Naive thymus-derived CD8-positive, alpha-beta T cell (primary cell): ENCODE measurements at places on chromosomes 7 and 10.

DNA sequence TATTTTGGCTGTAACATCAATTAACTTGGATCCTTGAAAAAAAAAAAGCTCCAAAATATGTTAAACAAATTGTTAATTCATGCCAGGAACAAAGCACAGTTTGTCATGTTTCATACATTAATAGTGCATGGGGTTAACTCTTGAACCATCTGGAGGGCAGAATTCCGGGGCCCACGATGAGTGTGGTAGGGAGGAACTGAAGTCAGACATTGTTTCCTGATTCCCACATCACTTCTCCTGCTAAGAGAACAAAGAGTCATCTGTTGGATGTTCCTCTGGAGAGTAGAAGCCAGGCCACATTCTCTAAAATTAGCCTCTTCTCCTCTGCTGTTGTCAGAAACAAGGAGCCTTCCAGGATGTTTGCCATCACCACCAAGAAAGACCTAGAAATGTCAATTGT is 54.6 kb downstream of the TMEM178B start:
- H3K27me3 ChIP-seq = peaks cover 16% of the 10 kb centered on the region
- no peak overlapping the region for H3K4me3 ChIP-seq
- no peak overlapping the region for H3K27ac ChIP-seq
- H3K4me1 ChIP-seq = no peaks in the 10 kb centered on the region
- H3K36me3 ChIP-seq = no peaks in the 10 kb centered on the region

- DNase-seq = no peak
- H3K27me3 ChIP-seq = peaks cover 5% of the 10 kb centered on the region
- H3K36me3 ChIP-seq = peaks cover 4% of the 10 kb centered on the region
- H3K27ac ChIP-seq = no peak overlapping the region
- H3K4me3 ChIP-seq = no peak overlapping the region
These were observed 41.9 kb downstream of the PDGFA start for GRCh38 chr7:477626-478220.

- H3K27me3 ChIP-seq = peaks cover 13% of the 10 kb centered on the region
- H3K4me1 ChIP-seq = no peaks in the 10 kb centered on the region
- no peak within 1 kb of the TSS for H3K27ac ChIP-seq
- H3K4me3 ChIP-seq = no peak within 1 kb of the TSS
- H3K36me3 ChIP-seq = no peaks in the 10 kb centered on the region
These were observed at the start of gene MRLN for GRCh38 chr10:59753267-59753666. MRLN (minus strand) TSS chr10:59753455.

DNA sequence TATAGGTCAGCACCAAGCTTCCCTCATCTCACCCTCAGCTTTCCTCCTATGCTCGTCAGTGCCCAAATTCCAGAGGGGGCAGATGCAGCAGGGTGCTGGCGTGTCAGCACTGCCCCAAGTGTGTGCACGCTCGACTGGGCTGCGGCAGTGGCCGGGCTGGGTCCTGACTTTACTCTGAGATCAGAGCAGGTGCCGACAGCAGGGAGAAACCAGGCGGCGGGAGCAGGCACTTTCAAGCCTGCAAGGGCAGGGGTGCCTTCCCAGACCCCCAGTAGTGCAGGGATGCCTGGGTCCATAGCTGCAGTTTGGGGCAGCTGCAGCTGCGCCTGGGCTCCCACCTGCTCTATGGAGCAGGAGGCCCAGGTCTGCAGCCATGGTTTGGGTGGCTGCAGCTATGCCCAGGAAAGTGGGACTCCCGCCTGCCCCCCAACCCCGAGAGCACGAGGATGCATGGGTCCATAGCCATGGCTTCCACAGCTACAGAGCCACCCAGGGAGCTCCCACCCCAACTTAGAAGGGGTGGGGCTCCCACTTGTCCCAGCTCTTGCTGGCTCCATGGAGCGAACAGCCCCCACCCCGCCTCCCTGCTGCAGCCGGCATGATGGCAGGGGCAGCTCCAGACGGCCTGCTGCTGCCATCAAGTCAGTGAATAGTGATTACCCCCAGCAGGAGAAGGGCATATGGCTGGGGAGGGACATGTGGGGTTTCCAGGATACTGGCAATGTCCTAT is 199.2 kb upstream of the KMT2E start:
- H3K27me3 ChIP-seq = peaks cover 11% of the 10 kb centered on the region
- H3K4me1 ChIP-seq = peaks cover 7% of the 10 kb centered on the region
- H3K27ac ChIP-seq = no peak overlapping the region
- H3K36me3 ChIP-seq = no peaks in the 10 kb centered on the region

DNA sequence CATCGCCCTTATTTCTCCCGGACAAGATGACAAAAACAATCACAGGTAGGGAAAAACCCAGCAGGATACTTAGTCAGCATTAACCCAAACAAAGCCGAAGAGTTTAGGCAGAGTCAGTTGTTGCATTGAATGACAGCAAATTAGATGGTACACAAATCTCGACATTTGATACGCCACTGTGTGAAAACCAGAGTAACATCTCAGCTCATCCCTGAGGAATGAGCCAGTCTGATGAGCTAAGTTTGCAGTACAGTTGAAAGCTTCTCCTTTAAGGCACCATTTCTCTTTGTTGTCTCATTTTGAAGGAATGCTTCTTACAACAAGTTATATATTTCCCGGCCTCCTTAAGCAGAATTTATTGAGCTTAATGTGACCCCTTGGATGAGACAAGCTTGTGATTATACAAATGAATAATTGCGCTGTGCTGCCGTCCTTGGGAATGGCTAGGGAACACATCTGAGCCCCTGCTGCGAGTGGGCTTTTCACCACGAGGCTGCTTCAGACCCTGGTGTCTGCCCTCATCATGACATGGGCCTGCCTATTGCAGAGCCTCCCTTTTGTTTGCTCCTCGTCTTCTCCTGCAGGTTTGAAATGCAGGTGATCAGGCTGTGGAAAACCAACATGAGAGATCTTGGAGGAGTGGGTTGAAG is 137.3 kb downstream of the CELF2 start:
- H3K4me1 ChIP-seq = peaks cover 94% of the 10 kb centered on the region
- no peaks in the 10 kb centered on the region for H3K27me3 ChIP-seq
- no peaks in the 10 kb centered on the region for H3K36me3 ChIP-seq

DNA sequence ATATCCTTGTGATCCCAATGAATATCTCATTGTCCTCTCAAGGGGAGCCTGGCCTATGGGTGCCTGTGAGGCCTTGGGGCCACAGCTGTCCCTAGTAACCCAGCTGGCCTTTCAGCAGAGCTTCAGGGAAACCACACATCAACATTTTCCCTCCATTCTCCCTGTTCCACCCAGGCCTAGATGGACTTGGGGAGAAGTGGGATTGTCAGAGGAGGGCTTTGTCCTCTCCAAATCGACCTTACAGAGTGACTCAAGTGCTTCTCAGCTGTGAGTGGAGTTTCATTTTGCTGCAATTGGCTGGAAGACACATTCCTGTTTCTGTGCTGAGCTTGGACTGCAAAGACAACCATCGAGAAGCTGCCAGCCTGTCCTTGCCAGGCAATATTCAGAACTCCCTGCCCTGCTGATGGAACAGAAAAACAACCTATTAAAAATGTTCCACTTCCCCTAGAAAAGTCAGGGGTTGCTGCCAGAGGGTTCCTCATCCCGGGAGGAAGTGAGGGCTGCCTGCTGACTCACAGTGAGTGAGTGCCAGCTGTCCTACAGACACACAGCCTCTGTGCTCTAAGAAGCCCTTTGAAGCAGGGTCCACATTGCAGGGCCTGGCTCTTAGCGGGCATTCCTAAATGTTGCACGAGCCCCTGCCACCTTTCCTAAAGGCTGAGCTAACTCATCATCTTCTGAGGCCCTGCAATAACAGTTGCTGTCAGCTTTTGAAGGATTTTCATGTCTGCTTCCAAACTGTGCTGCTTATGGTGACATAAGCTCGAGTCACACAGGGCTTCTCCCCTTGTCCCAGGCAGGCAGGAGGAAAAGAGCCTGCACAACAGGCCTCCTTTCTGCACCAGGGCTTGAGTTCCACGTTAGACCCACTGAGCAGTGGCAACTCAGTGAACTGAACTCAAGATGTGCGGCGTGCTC is 20.5 kb downstream of the STRA8 start:
- H3K36me3 ChIP-seq = no peaks in the 10 kb centered on the region
- no peak overlapping the region for H3K4me3 ChIP-seq
- no peak for DNase-seq
- no peaks in the 10 kb centered on the region for H3K4me1 ChIP-seq

GRCh38 chr10:88070080-88070880 is 206.9 kb downstream of the PTEN start:
- no peak for DNase-seq
- peak overlapping the region; percentile 57 for H3K27ac ChIP-seq
- H3K4me3 ChIP-seq = no peak overlapping the region
- no peaks in the 10 kb centered on the region for H3K36me3 ChIP-seq
- H3K27me3 ChIP-seq = no peaks in the 10 kb centered on the region

GRCh38 chr10:20200758-20201157 is 384.5 kb downstream of the PLXDC2 start:
- no peaks in the 10 kb centered on the region for H3K27me3 ChIP-seq
- no peaks in the 10 kb centered on the region for H3K4me1 ChIP-seq
- H3K4me3 ChIP-seq = no peak overlapping the region
- no peak overlapping the region for H3K27ac ChIP-seq

- no peak overlapping the region for H3K27ac ChIP-seq
- DNase-seq = no peak
- peaks cover 24% of the 10 kb centered on the region for H3K36me3 ChIP-seq
- no peak overlapping the region for H3K4me3 ChIP-seq
- peaks cover 72% of the 10 kb centered on the region for H3K4me1 ChIP-seq
These were observed 3.6 kb downstream of the GNA12 start for GRCh38 chr7:2840458-2840857.

- H3K36me3 ChIP-seq = no peaks in the 10 kb centered on the region
- H3K4me1 ChIP-seq = peaks cover 2% of the 10 kb centered on the region
- H3K27me3 ChIP-seq = peaks cover 45% of the 10 kb centered on the region
- peak overlapping the region; percentile 7 for H3K4me3 ChIP-seq
- H3K27ac ChIP-seq = peak overlapping the region; percentile 81
- DNase-seq = no peak
These were observed 21.3 kb upstream of the EVX1 start for GRCh38 chr7:27221201-27221797.

GRCh38 chr7:1548438-1548831 is 7.6 kb downstream of the TMEM184A start:
- DNase-seq = no peak
- H3K27me3 ChIP-seq = no peaks in the 10 kb centered on the region
- H3K27ac ChIP-seq = no peak overlapping the region
- H3K4me3 ChIP-seq = no peak overlapping the region
- H3K4me1 ChIP-seq = peaks cover 8% of the 10 kb centered on the region

- no peaks in the 10 kb centered on the region for H3K27me3 ChIP-seq
- peak overlapping the region; percentile 87 for H3K4me3 ChIP-seq
- H3K27ac ChIP-seq = peak overlapping the region; percentile 86
- peak; percentile 54 for DNase-seq
These were observed 19.2 kb upstream of the SMO start for GRCh38 chr7:129169171-129169671.

GRCh38 chr10:114397651-114398145 is 6.6 kb downstream of the AFAP1L2 start:
- peaks cover 8% of the 10 kb centered on the region for H3K4me1 ChIP-seq
- no peak for DNase-seq
- H3K4me3 ChIP-seq = no peak overlapping the region
- H3K36me3 ChIP-seq = no peaks in the 10 kb centered on the region
- peaks cover 47% of the 10 kb centered on the region for H3K27me3 ChIP-seq
- H3K27ac ChIP-seq = no peak overlapping the region

DNA sequence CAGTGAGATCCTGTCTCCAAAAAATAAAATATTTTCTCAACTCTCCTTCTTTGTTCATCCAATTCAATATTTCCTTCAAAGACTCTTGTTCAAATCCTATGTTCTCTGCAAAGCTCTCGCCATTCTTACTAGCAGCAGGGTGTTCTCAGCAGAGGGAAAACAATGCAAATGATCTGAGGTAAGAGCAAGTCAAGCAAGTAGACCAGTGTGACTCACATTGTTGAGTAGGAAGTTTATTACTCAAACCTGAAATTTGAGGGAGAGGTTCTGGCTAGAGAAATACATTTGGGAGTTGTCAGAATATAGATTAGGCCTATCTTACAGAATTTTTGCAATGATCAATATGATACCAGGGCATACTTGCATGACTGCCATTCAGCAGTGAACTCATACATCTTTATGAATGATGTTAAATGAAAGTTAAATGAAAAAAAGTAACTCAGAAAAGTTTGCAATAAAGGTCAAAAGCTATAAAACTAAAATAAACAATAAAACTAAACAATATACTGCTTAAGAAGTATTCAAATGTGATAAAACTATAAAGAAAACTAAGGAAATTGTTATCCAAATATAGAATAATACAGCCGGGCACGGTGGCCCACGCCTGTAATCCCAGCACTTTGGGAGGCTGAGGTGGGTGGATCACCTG is 5.8 kb downstream of the IDE start:
- H3K36me3 ChIP-seq = peaks cover 25% of the 10 kb centered on the region
- H3K27ac ChIP-seq = no peak overlapping the region
- peaks cover 47% of the 10 kb centered on the region for H3K4me1 ChIP-seq
- H3K27me3 ChIP-seq = no peaks in the 10 kb centered on the region

GRCh38 chr7:39605087-39605486 is 18.3 kb upstream of the RALA start:
- no peak overlapping the region for H3K4me3 ChIP-seq
- DNase-seq = no peak
- no peak overlapping the region for H3K27ac ChIP-seq

- no peaks in the 10 kb centered on the region for H3K36me3 ChIP-seq
- no peak overlapping the region for H3K4me3 ChIP-seq
- no peaks in the 10 kb centered on the region for H3K4me1 ChIP-seq
These were observed 125.7 kb downstream of the TSPAN12 start for GRCh38 chr7:120732256-120732655.

- H3K36me3 ChIP-seq = no peaks in the 10 kb centered on the region
- no peak for DNase-seq
- no peak overlapping the region for H3K27ac ChIP-seq
- no peaks in the 10 kb centered on the region for H3K4me1 ChIP-seq
- no peak overlapping the region for H3K4me3 ChIP-seq
These were observed 123.8 kb upstream of the RET start for GRCh38 chr10:42952931-42953683.

GRCh38 chr10:31020209-31020608 is 11.5 kb downstream of the ZNF438 start:
- no peak overlapping the region for H3K27ac ChIP-seq
- H3K4me1 ChIP-seq = no peaks in the 10 kb centered on the region
- no peaks in the 10 kb centered on the region for H3K36me3 ChIP-seq
- H3K4me3 ChIP-seq = no peak overlapping the region

DNA sequence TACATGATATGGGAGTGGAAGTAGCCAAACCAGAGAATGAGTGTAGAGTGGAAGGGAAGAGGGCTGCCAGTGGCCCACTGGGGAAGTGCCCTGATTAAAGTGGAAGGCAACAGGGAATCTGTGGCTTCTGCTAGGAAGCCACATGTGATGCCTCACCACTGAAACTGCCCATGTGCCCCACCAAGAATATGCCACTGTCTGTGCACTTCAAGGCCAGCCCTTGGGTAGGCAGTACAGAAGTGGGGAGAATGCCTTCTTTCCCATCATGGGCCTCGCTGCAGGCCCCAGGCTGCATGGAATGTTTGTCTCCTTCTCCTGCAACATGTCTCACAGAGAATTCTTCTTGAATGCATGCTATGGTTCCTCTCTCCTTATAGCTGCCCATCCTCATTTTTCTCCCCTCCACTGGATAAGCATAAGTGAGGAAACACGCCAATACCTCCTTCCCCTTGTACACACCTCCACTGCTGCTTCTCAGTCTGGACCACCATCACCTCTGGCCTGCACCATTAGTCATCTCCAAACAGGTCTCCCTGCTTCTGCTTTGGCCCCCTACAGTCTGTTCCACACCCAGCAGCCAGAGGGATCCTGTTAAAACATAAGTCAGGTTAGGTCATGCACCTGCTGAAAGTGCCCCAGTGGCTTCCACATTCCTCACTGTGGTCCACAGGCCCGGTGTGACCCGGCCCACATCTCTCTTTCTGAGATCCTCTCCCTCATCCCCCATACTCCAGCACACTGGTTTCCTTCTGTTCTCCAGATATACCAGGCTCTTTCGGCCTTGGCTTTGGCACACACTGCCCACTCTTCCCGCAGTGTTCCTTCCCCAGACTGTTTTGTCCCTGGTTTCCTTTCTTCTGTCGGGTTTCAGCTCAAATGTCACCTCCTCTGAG is 37.1 kb downstream of the SNX10 start:
- H3K4me3 ChIP-seq = no peak overlapping the region
- peaks cover 10% of the 10 kb centered on the region for H3K36me3 ChIP-seq
- DNase-seq = no peak
- H3K27ac ChIP-seq = no peak overlapping the region
